ENCODE measurements at places on chromosomes 16 and 17.
A peak's percentile ranks its signal among the peaks of the same experiment; 100 is the strongest.

- DNase-seq: peak; percentile 95
Observed at GRCh38 chr17:1399679-1400512, at the start of gene YWHAE. Gene YWHAE (minus strand): TSS chr17:1400222. CDS start chr17:1400110, 112 bp downstream.

- DNase-seq: no peak
Observed at GRCh38 chr16:80968386-80969113, 38.1 kb downstream of the CMC2 start.

DNA sequence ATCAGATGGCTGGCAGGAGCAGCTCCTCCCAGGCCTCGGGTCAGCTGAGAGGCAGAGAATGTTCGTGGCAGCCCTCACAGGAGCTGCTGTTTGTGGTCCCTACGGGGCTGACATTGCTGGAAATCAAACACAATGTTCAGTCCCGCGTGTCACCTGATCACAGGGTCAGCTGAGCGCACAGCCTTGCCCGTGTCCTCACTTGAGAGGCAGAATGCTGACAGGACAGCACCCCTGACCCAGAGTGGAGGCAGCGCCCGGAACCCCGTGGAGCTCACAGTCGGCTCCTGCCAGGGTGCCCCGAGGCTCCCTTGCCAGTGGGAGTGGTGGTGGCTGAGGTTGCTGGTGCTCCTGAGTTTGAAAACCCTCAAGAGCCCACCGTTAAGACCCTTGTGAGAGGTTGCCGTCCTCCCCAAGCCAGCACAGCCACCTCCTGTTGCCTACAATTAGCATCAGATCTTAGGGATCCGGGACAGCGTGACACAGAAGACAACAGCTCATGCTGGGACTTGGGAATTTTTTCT, 3.6 kb upstream of the CHMP6 start:
- peak; percentile 61 for DNase-seq

DNA sequence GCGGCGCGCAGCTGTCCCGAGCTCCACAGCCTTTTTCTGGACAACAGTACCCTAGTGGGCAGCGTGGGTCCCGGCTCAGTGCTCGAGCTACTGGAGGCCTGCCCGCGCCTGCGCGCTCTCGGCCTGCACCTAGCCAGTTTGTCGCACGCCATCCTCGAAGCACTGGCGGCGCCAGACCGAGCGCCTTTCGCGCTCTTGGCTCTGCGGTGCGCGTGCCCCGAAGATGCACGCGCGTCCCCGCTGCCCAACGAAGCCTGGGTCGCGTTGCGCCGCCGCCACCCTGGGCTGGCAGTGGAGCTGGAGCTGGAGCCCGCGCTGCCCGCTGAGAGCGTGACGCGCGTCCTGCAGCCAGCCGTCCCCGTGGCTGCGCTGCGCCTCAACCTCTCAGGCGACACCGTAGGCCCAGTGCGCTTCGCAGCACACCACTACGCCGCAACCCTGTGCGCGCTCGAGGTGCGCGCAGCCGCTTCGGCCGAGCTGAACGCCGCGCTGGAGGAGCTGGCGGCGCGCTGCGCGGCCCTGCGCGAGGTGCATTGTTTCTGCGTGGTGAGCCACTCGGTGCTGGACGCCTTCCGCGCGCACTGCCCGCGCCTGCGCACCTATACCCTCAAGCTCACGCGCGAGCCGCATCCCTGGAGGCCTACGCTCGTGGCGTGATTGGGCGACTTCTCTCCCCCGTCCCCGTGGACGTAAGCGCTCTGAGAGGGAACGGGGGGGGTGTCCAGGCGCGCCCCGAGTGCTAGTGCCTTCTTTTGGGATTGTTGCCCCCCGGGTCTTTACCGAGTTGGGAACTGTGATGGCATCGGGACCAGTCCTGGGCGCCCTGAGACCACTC, 1.2 kb upstream of the HSF4 start:
- DNase-seq: peak; percentile 77

DNA sequence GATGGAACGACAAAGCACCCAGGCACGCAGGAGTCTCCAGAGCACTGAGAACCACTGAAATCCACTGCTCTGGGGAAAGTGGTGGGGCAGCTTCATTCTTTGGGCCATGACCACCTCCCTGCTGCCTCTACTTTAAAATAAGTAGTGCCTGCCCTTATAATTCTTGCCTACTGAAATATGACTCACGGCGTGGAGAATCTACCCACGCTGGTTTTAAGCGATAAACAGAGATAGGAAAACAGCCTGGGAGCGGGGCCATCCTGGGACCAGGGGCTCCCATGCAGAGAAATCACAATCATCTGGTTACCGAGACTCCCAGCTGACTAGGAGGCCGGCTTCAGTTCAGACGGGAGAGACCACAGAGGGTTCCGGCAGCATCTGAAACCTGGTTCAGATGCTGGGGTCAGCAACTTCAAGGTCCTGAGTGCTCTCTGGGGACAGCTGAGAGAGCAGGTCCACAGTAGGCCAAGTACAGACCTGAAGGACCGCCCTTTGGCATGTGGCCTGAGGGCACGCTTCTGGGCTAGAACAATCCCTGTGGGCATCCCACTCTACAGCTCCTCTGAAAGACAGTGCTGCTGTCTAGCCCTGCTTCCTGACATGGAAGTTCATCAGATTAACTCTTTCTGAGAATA, 8.6 kb upstream of the DHRS13 start:
- DNase-seq: no peak

DNA sequence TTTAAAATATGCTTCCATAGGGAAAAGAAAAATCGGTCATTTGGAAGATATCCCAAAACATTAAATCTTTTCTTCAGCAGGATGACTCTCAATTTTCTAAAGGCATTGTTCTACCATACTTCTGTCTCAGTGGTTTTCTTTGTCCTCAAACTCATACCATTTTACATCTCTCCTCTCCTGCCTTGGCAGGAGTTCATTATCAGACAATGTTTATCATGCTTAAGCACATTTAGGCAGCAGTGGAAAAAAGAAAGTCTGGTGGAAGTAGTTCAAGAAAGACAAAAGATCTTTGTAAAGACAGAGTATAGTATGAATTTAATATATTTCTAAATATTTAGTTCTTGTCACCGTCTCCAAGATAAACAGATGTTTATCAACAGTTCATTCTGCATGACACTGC, 68.2 kb downstream of the CDK12 start:
- DNase-seq: no peak

GRCh38 chr16:1525871-1526607, 7.4 kb upstream of the TMEM204 start:
- DNase-seq: no peak

- DNase-seq: no peak
Observed at GRCh38 chr16:66408163-66409048, 18.7 kb upstream of the BEAN1 start.

GRCh38 chr16:89586853-89587252, 11.3 kb downstream of the CPNE7 start:
- peak; percentile 74 for DNase-seq

DNA sequence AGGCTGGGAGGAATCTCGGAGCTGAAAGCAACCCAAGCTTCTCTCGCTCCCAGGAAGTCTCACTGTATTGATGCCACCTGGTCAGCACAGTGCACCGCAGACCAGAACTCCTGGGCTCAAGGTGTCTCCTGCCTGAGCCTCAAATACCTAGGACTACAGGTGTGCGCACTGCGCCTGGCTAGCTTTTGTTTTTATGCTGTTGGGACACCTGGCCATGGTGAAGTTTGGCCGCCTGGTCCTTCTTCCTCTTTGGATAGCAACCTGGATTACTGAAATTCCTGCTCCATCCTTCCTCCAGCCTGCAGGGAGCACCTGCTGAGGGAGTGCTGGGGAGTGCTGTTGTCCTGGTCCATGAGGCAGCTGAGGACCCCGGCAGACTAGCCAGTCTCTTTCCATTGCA, 56.6 kb downstream of the COTL1 start:
- DNase-seq: no peak

DNA sequence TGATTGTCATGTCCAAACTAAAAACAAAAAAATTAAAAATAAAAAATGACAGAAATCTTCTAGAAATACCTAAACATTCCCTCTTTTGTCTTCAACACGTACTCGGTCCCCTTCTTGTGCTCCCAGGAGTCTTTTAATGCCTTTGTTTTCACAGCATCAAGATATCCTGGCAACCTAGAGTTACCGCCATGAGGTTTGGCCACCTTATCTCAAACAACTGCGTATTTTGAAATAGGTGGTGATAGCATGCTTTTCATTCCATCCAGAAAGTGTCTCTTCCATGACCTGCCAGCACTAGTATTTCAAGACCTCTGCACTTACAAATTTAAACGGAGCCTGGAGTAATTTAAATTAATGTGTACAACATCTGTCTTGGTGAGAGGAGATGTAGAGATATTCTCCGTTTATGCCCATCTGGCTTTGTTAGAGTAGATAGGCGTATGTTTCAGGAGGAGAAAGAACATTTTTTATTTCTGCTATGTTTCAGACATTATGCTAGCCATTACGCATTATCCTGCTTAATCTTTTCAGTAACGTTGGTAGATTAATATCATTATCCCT, 42.0 kb downstream of the RBFOX1 start:
- DNase-seq: no peak

DNA sequence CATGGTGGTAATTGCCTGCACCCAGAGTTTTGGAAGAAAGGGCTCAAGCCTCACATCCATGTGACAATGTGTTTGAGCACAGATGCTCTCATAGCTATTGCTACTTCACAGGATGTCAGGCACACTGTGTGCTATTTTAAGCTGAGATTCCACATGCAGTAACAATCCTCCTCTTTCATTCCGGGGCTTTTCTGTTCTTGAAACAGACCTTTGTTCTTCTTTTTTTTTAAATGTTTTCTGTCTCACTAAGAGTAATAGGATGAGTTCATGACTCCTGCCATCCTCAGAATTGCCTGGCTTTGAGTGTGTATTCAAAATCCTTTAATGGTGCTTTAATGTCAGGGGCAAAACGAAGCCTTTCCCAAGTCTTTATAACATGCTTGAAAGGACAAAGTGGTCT, 198.9 kb downstream of the ABCC12 start:
- no peak for DNase-seq

DNA sequence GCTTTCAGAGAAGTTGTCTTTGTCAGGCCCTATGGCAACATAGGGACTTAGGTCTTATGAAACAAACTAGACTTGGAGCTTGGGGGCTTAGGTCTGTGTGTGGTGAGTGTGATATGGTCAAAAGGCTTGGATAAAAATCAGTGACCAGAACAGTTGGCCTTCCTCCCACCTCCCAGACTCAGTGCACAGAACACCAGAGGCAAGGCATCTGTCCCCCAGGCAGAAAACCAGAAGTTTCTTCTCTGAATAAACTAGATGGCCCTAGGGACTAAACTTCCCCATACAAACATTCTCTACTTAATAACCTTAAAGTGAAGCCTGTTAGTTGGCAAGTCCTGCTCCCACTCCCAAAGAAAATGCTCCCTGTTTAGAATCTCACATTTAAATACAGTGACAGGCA, 39.2 kb upstream of the PMFBP1 start:
- DNase-seq: no peak

DNA sequence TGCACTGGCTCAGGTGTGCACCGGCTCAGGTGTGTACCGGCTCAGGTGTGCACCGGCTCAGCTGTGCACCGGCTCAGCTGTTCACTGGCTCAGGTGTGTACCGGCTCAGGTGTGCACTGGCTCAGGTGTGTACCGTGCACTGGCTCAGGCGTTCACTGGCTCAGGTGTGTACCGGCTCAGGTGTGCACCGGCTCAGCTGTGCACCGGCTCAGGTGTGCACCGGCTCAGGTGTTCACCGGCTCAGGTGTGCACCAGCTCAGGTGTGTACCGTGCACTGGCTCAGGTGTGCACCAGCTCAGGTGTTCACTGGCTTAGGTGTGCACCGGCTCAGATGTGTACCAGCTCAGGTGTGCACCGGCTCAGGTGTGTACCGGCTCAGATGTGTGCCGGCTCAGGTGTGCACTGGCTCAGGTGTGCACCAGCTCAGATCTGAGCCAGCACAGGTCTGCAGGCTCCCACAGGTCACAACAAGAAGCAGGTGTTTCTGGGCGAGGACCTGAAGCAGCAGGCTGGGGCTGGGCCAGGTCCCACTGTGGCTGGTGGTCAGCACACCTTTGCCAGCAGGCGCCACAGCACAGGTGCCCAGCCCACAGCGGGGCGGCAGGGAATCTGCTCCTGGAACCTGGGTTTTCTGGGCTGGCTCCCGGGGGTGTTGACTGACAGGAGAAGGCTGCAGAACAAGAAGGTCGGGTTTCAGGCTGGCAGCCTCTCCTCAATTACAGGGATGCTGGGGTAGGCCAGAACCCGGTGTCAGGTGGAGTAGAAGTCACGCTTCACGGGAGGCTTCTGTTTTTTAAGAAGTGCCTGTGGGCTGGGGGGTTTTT, 17.2 kb downstream of the METRNL start:
- DNase-seq: no peak

GRCh38 chr16:1918351-1919326, at the start of gene HS3ST6:
Gene HS3ST6 (minus strand): TSS chr16:1918415. CDS start chr16:1918323, 92 bp downstream.
- no peak for DNase-seq

DNA sequence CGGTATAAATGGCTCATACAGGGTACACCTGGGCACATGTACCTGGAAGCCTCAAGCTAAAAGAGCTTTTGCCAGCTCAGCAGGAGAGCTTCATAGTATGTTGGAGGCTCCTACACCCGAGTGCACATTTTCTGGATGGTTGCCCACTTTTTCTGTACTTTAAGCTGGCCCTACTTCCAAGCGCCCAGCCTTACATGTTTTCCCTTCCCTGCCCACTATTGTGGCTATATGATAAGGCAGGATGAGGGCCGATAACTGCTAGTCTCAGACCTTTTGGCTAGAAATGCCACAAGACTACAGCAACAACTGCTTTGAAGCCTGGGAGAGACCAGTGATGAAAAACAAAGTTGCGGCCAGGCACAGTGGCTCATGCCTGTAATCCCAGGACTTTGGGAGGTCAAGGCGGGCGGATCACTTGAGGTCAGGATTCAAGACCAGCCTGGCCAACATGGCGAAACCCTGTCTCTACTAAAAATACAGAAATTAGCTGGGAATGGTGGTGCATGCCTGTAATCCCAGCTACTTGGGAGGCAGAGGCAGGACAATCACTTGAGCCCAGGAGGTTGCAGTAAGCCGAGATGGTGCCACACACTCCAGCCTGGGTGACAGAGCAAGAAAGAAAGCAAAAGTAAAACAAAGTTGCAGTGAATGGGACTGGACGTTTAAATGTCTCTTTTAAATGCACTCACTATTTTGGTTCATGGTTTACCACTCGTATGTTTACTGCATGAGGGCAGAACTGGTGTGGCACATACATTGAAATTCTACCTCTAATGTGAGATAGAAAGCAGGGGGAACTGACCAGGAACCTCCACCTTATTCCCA, 14.2 kb upstream of the MARCHF10 start:
- DNase-seq: no peak

GRCh38 chr16:11170696-11171447, 85.1 kb downstream of the SOCS1 start:
- DNase-seq: no peak

GRCh38 chr16:79288066-79288465, 312.5 kb downstream of the MAF start:
- DNase-seq: no peak

DNA sequence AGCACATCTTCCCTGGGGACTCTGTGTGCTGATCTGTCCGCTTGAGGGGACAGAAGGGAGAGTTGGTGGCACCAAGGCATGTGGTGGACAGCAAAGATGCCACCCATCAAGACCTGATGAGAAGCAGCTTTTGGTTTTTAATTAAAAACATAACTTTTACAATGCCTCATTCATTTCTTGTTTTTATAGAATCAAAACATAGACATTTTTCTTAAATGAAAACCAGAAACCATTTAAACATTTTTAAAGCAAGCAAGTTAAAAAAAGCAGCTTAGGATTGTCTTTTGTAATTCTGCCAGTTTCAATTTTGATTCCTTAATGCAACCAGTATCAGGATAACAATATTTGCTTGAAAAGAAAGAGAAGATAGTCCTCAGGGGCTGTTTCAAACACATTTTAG, 123.7 kb upstream of the AXIN2 start:
- DNase-seq: no peak
